H4 (cell line): ENCODE measurements at places on chromosomes 5 and 9. TPM values are rescaled to one million over a fixed set of nuclear protein-coding genes. Genes with fewer than 3 reads are reported as not detected.

The OGN gene
- not detected in 2 replicates for total RNA-seq

The FSTL4 gene
- 0.14 and 0.47 TPM in 2 replicates for total RNA-seq

The IPO11 gene
- 20.0 and 24.7 TPM in 2 replicates for total RNA-seq

The IZUMO3 gene
- total RNA-seq: not detected in 2 replicates

The PIP5K1B gene
- 0.72 TPM in 1 of 2 replicates, not detected in the other for total RNA-seq

The SOX30 gene
- not detected in 2 replicates for total RNA-seq

The MARVELD2 gene
- 0.08 and 0.12 TPM in 2 replicates for total RNA-seq
